ENCODE measurements at places on chromosomes 5 and 9.

DNA sequence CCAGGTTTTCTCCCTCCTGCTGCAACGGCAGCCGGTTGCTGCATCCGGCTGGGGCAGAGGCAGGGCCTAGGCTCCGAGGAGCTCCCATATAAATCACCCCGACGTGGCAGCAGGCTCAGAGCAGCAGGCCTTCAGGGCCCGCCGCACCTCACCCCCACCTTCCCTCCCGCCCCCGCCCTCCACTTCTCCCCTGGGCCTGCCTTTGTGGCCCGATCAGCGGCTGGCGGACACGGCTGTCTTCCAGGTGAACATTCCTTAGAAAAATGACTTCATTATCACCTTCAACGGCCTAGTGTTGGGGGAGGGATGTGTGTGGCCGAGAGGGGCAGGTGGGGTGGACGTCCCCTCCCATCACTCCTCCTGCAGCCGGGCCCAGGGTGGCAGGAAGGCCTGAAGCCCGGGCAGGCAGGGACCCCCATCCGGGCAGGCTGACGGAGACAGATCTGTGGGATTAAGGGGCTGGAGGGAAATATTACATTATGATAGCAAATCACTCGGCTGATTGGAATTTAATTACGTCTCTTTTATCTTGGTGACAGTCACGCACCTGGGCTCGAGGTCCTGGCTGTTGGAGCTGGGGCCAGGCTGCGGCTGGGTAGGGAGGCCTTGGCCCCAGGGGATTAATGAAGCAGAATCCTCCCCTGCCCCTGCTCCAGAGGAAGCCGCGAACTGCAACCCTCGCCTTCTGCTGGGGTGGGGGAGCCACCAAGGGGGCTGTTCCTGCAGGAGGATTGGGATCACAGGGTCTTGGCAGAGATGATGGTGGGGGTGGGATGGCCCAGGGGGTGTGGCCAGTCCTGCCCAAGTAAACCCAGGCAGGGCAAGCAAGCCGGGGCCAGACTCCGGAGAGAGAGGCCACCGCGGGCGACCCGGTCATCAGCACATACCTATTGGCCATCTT is 38.4 kb upstream of the RXRA start:
- DNase-seq = no peak

DNA sequence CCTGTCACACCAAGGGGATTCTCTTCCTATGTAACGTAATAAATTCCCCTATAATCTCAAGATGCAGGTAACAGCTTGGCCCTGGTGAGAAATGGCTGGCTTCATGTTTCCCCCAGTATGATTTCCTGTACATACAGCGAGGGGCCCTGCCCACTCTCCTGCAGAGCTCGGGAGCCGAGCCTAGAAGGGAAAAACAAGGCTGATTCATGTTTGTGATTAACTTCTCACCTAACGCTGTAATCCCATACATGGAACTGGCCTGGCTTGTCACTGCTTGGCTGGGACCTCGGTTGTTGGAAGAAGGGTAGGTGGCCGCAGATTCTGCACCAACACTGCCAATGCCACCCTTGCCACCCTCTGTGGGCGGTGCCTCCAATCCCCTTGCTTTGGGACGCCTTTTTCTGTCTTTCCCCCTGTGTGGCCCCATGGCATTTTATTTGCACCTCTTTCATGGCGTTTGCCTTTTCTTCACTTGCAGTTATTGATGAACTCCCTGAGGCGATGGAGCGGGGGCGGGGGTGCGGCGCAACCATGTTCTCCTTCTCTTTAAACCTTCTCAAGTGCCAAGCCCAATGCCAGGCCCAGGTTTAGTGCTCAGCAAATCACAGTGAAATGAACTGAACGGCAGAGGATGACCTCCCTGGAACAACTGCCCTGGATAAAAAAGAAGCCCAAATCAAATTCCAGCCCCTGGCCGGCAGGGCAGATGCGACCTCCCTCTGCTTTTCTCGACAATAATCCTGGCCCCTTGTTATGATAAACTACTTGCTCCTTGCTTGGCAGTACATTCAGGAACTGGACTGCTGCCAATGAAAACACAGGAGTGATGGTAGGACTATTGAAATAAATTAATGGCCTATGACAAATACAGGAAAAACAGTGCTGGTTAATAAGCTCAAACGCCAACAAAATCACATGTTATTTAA is 108.1 kb downstream of the TMEM174 start:
- DNase-seq = peak; percentile 50

- DNase-seq = no peak
These were observed 139.1 kb upstream of the PPP2R2B start for GRCh38 chr5:147017621-147018020.

GRCh38 chr5:74261866-74262265 is 378.7 kb downstream of the ENC1 start:
- DNase-seq = no peak

- no peak for DNase-seq
These were observed 165.5 kb downstream of the SYK start for GRCh38 chr9:90967145-90967538.

DNA sequence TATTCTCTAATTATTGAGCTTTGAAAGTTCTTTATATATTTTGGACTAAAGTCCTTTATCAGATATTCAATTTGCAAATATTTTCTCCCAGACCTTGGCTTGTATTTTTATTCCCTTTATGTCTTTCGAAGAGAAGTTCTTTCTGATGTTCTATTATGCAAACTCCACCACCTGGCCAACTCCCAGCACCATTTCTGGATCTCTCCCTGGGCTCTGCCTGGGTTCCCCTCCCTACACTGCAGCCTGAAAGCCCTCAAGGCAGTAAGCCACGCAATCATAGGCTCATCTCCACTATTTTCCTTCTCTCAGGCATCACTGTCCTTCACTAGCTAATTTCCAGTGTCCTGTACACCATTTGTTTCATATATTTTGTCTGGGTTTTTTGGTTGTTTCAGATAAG is 76.1 kb downstream of the GRAMD2B start:
- DNase-seq = no peak

- no peak for DNase-seq
These were observed 183.2 kb upstream of the TUSC1 start for GRCh38 chr9:25861421-25861820.

- no peak for DNase-seq
These were observed 349.9 kb upstream of the CDH6 start for GRCh38 chr5:30843541-30843940.

DNA sequence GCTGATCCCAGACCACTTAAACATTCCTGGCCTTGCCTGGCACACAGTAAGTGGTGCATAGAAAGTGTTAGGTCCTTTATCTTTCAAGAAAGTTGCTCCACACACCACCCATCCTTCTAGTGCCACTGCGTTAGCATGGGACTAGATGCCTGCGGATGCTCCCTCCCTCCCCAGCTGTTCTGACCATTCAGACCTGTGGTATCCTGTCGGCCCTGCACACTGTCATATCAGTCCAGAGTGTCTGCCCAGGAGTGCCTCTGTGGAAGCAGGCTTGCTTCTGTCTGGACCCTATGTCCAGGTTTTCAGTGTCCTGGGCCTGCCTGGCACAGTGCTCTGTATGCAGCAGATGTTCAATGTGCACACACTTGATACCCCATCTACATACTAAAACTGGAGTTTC is 38.3 kb upstream of the SMU1 start:
- no peak for DNase-seq

DNA sequence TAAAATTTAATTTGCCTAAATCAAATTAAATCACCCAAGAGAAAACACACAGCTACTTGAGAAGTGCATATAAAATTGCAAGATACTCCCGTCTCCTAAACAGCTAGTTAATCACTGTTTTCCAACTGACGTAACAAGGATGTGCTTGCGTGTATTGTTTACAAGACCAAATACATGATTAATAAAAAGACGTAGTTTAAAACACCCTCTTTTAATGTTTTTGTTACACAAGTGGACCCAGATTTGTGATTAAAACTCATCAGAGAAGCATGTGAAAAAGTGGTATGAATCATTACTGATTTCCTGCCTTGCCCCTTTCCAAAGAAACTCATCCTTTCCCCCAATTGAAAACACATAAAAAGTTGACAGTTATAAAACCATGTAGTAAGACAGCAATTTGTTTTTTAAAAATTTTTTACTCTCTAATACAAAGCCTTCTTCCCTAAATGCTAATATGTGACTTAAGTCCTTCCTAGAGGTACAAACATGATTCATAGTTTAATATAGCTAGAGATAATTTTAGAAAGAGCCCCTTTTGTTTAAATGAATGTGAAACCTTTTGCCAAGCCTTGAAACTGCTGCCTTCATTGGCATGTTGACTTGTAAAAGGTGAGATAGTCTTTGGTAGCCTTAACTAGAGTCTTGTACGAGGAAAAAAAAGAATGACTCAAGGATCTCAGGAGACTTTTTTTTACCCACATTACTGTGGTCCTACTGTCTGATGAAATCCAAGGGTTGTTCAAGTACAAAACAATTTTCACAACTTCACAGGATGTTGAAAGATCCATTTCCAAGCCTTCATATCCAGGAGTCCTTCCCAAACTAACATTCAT is 61.4 kb upstream of the FST start:
- DNase-seq = peak; percentile 10

GRCh38 chr9:125932012-125932411 is 184.8 kb downstream of the PBX3 start:
- peak; percentile 41 for DNase-seq

- DNase-seq = no peak
These were observed 31.7 kb downstream of the CRB2 start for GRCh38 chr9:123387686-123388085.

GRCh38 chr5:88765171-88765570 is 117.8 kb downstream of the MEF2C start:
- no peak for DNase-seq

DNA sequence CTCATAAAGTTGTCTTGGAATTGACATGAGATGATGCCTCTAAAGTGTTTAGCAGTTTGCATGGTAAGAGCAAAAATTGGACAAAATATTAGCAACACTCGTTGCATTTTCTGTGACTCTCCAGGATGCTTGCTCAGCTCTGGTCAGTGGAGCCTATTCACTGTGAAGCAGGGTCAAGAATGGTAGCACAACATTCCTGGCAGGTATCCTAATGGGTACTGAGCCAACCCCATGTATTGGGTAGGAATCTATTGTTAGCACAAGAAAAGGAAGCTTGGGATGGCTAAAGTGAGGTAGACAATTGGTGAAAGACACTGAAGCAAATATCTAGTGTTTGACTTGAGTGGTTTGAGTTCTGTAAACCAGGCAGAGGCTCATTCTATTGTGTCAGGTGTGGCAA is 10.4 kb upstream of the ACTBL2 start:
- DNase-seq = peak; percentile 20

GRCh38 chr5:155651-156410 is 35.5 kb upstream of the LRRC14B start:
- DNase-seq = no peak

DNA sequence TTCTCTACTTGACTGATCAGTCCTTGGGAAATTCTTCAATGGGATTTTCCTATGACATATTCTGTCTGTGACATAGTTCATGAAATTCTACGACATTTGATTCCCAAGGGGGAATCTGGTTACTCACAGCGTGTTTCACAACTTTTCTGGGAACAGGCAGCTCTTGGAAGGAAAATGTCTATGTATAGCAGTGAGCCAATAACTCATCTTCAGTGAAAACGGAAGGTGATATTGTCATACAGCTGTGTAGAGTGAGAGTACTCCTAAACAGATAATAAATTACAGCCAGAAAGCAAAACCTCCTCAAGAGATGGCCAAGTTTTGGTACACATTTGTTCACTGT is 91.4 kb downstream of the C9orf152 start:
- no peak for DNase-seq

DNA sequence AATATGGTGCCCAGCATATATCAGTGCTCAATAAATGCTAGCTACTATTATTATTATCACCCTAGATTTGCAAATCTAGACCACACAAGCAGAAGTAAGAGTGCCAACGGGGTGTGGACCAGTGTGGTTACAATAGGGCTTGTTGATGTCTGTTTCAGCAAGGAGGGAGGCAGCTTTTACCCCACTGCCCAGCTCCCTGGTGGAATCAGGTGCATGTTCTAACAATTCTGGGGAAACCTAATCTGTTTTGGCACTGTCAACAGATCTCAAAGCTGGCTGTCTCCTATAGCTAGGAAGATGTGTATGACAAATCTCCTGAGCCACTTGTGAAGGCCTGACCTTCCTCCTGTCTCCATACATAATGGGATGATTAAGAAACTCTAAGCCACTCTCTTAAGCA is 5.7 kb downstream of the TGFBI start:
- no peak for DNase-seq

GRCh38 chr9:24242576-24242975 is 303.1 kb downstream of the IZUMO3 start:
- no peak for DNase-seq

- no peak for DNase-seq
These were observed 122.9 kb downstream of the OXCT1 start for GRCh38 chr5:41747301-41747700.

GRCh38 chr9:38313421-38313820 is 79.1 kb upstream of the ALDH1B1 start:
- DNase-seq = no peak

DNA sequence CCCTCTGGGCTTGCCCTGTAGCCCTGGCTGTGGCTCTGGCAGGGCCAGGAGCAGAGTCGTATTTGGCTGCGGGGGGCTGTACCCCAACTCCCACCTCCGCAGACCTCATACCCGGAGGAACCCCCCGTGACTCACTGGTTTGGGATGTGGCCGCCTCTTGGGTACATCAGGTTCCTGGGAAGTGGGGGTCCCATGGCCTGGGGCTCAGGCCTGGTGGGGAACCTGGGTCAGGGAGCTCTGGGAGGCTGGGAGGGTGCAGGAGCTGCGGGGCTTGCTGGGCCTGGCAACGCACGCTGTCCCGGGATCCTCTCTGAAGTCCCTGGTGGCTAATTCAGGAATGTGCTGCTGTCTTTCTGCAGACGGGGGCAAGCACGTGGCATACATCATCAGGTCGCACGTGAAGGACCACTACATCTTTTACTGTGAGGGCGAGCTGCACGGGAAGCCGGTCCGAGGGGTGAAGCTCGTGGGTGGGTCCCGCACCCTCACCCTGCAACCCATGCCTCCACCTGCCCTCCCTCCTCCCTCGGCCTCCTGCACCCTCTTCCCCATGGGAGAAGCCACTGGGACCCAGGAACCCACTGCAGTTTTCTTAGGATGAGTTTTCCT is 2.4 kb downstream of the LCN1 start:
- DNase-seq = no peak

DNA sequence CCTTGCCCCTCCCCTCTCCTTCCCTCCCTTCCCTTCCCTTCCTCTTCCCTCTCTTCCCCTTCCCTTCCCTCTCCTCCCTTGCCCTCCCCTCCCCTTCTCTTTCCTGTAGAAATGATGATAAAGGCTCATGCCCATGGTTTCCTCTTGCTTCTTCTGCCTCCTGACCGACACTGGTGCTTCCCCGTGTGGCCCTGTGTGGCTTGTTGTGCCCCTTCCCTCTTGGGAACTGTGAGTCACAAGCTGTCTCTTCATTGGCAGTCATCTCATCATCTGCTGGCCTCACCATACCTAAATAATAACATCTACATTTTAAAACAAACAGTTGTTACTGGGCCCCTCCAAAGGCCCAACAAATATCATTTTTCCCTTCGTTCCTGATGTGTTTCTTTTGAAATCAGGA is 11.7 kb upstream of the CARNMT1 start:
- no peak for DNase-seq

DNA sequence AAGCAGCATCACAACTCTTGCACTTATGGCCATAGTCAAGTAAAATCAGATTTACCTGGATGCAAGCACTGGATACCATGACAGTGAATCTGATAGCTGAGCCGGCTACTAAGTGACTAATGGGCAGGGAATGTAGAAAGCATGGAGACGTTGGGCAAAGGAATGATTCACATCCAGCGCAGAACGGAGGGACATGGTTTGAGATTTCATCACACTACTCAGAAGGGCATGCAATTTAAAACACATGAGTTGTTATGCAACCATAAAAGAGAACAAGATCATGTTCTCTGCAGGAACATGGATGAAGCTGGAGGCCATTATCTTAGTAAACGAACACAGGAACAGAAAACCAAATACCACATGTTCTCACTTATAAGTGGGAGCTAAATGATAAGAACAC is 169.1 kb upstream of the PIK3R1 start:
- peak; percentile 37 for DNase-seq
